ENCODE measurements at places on chromosomes 7 and 10. TPM values are rescaled to one million over a fixed set of nuclear protein-coding genes. Genes with fewer than 3 reads are reported as not detected.

The LRRC18 gene
- total RNA-seq = not detected

The SLC13A1 gene
- total RNA-seq = not detected

The SMKR1 gene
- total RNA-seq = not detected

The ST8SIA6 gene
- 0.18 TPM for total RNA-seq

The ELOVL3 gene
- total RNA-seq = 0.28 TPM

The ATOH7 gene
- total RNA-seq = not detected

The TFR2 gene
- under 0.01 TPM for total RNA-seq

The DGKI gene
- total RNA-seq = 15.8 TPM

- peak; percentile 28 for DNase-seq
Observed at GRCh38 chr7:7181519-7182155, 707 bp upstream of the C1GALT1 start.

- DNase-seq = no peak
Observed at GRCh38 chr10:123854003-123854402, 37.6 kb downstream of the CPXM2 start.

DNA sequence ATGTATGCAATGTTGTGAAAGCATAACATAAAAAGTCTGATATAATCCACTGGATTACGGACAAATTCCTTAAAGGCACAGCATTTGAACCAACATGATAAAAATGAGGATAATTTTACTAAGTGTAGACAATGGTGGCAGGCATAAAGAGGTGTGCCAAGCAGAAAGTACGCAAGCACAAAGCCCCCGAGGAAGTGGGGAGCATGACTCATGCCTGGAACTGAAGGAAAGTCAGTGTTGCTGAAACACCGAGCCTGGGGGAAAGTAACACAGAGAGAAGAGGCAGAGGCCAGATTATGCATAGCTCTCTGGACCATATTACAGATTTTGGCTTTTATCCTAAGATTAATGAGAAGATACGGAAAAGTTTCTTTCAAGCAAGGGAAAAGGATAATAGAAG, 490.0 kb upstream of the PHF14 start:
- no peak for DNase-seq

- no peak for DNase-seq
Observed at GRCh38 chr10:114915294-114915693, 22.7 kb upstream of the TRUB1 start.

GRCh38 chr7:90910136-90910535, 314.0 kb downstream of the CDK14 start:
- peak; percentile 33 for DNase-seq

- no peak for DNase-seq
Observed at GRCh38 chr7:17247357-17247756, 51.1 kb upstream of the AHR start.

DNA sequence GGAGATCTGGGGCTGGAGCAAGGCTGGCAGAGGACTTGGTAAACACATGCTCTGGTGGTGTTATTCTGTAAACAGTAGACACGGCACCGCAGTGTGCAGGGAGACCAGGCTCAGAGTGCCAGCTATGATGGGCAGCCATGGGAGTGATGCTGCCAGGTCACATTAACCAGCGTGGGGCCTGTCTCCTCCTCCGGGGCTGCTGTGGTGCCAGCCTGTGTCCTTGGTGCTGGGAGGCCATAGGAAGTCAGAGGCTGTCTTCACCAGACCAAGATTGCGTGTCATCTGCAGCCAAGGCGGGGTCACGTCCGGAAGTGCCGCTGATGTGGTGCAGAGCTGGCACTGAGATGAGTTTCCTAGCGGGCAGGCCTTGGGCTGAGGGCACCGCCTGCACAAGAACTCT, 236.0 kb downstream of the GLRX3 start:
- no peak for DNase-seq

- no peak for DNase-seq
Observed at GRCh38 chr7:45082031-45082830, 6.5 kb downstream of the NACAD start.

DNA sequence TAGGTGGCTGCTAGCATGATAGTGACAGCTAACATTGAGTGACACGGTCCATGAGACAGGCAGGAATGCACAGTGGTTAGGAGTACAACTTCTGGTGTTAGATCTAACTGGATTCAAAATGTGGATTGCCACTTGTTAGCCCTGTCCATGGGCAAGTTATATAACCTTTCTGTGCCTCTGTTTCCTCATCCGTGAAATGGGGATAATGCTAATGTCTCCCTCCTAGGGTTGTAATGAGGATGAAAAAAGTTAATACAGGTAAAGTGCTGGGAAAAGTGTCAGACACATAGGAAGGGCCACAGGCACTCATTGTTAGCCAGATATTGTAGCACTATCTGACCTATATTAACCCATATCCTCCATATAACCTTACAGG, 41.8 kb downstream of the TACR2 start:
- DNase-seq = no peak

DNA sequence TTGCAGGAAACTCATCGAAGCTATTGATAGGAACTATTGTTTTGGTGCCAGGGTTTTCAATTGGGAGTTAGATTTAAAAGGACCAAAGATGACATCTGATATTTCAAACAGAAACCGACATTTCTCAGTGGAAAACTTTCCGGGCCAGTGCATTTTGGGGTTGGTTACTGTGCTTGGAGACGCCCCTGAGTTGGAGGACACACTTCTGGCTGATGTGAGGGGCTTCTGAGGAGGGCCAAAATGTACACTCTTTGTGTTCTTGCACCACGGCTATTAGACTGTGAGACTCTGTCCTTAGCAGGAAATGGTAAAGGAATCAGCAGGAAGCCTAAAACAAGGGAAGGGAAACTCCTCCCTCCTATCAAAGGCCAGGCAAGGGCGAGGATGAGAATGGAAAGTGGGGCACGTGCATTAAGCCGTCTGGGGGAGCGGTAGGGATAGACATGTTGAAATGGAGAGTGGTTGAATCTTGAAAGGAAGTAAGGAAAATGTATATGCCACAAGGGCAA, 1.8 kb upstream of the SRGN start:
- no peak for DNase-seq

DNA sequence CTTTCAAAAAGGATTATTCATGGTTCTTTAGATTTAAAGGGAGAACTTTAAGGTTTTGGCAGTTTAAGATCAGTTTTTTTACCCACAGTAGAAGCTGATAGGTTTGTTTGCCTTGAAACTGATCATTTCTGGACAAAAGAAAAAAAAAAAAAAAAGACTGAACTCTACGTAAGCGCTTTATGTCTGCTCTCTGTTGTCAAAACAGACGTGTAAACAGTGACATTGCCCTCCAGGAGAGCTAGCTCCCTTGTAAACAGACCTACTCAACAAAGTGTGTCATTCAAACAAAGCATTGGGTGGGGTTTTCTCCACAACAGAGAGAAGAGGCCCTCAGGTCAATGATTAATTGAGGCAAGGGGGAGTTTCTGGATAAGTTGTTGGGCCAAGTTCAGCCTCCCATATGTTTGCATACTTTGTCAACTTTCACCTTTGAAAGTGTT, 568.1 kb upstream of the LRRN3 start:
- no peak for DNase-seq

- DNase-seq = peak; percentile 69
Observed at GRCh38 chr7:130189343-130189742, 15.9 kb downstream of the TMEM209 start.

DNA sequence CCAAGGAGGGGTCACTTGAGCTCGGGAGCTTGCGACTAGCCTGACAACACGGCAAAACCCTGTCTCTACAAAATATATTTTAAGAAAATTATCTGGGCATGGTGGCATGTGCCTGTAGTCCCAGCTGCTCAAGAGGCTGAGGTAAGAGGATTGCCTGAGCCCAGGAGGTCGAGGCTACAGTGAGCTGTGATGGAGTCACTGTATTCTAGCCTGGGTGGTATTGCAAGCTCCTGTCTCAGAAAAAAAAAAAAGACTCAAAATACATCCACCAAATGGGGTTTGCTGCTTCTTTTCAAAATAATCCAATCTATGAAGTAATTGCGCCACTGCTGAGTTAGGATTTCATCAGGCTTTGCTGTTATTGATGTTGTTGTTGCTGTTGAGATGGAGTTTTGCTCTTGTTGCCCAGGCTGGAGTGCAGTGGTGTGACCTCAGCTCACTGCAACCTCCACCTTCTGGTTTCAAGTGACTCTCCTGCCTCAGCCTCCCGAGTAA, 11.1 kb upstream of the VIM start:
- no peak for DNase-seq

GRCh38 chr10:8405596-8405995, 351.1 kb downstream of the GATA3 start:
- no peak for DNase-seq

DNA sequence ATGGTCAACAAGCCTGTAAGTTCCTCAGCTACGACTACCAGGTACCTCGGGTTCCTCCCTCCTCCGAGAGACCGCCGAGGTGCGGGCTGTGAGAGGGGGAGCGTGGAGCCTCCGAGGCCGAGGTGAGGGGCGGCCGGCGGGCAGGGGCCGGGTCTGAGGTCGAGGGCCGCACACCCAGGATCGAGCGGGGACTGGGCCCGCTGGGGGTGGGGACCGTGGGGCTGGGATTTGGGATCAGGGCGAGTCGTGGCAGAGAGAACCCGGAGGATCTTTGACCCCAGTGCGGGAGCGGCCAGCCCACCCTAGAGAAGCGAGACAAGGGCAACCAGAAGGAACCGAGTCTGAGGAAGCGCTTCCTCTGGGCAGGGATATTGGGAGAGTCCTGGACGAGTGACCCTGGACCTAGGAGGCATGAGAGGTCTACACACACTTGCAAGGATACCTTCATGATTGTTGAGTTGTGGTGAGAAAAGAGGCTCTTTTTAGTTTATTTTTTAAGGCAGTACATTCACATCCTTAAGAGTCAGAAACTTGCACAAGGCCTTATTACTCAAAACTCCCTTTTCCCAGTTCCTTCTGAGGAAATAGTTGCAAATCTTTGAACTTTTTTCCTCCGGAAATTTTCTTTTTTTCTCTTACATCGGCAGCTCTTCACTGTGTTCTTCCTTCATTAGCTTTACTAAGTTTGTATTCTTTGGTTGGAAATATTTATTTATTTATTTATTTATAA, 395 bp downstream of the ZNF487 start:
- no peak for DNase-seq

DNA sequence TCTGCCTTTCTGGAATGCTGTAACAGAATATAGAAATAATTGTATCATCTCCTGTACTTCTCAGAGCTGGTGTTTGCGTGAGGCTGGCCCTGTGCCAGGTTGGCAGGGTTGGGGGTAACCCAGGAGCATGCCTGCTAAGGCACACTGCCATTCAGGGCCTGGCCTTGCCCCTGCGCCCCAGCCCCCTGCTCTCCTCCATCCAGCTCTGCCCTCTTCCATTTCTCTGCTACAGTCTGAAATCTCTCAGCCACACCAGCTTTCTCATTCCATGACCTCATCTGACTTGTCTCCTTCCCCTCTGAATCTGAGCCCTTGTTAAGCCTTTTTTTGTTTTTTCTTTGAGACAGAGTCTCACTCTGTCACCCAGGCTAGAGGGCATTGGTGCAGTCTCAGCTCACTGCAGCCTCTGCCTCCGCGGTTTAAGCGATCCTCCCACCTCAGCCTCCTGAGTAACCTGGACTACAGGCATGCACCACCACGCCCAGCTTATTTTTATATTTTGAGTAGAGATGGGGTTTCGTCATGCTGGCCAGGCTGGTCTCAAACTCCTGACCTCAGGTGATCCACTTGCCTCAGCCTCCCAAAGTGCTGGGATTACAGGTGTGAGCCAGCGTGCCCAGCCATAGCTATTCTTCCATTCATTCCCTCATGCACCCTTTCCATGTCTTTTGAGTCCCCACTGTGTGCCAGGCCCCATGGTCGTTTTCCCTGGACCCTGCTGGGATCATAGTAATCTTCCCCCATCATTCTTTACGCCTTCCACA, 206.8 kb downstream of the CUX1 start:
- peak; percentile 11 for DNase-seq

GRCh38 chr10:98533746-98534445, 87.2 kb upstream of the HPS1 start:
- DNase-seq = no peak

DNA sequence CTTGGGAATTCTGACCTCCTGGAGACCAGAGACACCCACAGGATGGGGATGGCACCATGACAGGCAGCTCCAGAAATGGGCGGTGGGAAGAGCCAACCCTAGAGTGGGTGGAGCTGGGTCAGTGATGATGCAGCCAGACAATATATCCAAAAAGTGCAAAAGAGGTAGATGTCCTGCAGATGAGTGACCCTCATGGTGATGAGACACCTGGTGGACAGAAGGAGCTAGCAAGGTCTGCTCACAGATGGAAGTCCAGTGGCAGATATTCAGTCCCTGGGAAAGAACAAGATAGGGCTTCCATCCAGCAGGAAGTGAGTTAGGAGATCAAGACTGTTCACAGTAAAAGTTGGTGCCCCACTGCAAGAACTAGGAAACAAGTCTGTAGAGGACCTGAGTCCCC, 19.2 kb upstream of the GRB10 start:
- no peak for DNase-seq

DNA sequence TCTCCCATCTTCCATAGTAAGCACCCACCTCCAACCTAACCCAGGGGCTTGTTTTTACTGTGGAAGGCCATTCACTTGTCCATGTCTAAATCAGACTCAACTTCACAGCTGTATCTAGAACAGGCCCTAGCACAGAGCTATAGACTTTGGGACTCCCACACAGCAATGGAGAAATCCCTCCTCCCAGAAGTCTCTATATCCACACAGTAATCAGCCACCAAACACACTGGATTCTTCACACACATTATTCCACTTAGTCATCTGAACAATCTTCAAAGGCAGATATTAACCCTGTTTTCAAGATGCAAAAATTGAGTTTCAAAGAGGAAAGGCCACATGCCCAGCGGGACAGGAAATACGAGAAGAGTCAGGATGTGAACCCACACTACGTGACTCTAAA, 81.8 kb downstream of the MALSU1 start:
- no peak for DNase-seq

GRCh38 chr10:103197174-103197573, 4.1 kb upstream of the NT5C2 start:
- peak; percentile 75 for DNase-seq

GRCh38 chr7:117858712-117859111, 14.5 kb downstream of the CTTNBP2 start:
- DNase-seq = peak; percentile 24

DNA sequence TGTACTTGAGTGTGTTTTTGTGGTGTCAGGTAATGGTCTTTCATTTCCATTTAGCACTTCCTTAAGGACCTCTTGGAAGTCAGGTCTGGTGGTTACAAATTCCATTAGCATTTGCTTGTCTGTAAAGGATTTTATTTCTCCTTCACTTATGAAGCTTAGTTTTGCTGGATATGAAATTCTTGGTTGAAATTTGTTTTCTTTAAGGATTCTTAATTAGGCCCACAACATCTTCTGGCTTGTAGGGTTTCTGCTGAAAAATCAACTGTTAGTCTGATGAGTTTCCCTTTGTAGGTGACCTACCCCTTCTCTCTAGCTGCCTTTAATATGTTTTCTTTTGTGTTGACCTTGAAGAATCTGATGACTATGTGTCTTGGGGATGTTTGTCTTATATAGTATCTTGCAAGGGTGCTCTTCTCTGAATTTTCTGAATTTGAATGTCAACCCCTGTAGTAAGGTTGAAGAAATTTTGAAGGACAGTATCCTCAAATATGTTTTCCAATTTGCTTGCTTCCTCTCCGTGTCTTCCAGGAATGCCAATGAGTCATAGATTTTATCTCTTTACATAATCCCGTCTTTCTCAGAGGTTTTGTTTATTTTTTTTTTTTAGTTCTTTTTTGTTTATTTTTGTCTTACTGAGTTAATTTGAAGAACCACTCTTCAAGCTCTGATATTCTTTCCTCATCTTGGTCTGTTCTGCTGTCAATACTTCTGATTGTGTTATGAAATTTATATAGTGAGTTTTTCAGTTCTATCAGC, 70.2 kb downstream of the SLC39A12 start:
- no peak for DNase-seq

All from IMR-90 (cell line).